Activated T-cell treated with anti-CD3 and anti-CD28 coated beads, Interleukin-2, amount 50 U/mL, for 4 hours (primary cell): ENCODE measurements at places on chromosomes 6 and 20. TPM values are rescaled to one million over a fixed set of nuclear protein-coding genes. Genes with fewer than 3 reads are reported as not detected.

- no peak for DNase-seq
Observed at GRCh38 chr20:32518593-32519380, 66.3 kb downstream of the NOL4L start.

HLA-DQB1 gene
- 12.5 TPM for total RNA-seq

FLRT3 gene
- total RNA-seq = not detected

GRCh38 chr20:49400904-49401303 lies 81.6 kb downstream of the KCNB1 start:
- DNase-seq = no peak

DNA sequence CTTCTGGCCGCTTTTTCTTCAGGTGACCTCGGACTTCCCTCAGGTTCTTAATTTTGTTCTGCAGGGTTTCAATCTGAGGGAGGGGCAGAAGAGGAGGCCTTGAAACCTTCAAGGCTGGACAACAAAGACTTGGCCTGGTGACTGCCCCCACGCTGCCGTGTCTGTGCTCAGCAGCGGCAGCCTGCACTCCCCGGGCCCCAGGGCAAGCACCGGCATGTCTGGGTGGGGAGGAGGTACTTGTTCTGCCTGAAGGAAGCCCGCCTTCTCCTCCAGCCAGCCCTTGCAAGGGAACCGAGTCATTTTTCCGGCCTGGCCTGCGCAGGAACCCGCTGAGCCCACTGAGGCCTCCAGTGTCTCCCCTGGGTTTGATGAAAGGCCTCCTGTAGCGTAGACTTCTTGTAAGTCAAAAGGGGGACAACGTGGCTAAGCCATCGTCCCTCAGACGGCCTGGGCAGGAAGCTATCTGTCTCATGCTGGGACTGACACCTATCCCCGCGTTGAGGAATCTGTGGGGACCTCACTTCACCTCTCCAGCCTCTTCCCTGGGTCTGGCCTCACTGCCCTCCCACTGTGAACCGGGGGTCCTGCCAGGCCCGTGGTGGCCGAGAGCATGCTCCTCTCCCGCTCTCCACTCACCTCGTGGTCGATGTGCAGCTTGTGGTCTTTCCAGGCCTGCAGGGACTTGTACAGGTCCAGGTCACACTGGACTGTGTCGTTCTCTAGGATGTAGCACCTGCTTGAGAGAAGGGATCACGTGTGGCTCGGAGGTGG lies 119.9 kb downstream of the SULF2 start:
- DNase-seq = no peak

NNAT gene
- 0.42 TPM for total RNA-seq

DNA sequence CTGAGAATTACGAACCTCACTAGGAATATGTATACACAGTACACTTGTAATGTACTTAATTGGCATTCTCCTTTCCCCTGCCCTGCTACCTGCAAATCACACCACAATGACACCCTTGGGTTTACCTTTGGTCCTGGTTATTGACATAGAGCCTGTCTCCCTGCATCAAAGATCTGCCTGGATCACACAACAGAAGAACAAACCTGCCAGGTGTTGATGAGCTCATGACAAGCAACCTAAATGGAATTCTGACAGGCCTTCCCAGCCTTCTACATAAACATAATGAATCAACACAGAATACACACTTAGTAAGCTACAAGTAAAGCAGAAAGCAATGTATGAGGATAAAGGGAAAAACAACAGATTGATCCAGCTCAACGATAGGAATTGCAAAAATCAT lies 95.6 kb downstream of the HDGFL1 start:
- DNase-seq = no peak

MEI4 gene
- total RNA-seq = not detected

SCGN gene
- not detected for total RNA-seq

DNA sequence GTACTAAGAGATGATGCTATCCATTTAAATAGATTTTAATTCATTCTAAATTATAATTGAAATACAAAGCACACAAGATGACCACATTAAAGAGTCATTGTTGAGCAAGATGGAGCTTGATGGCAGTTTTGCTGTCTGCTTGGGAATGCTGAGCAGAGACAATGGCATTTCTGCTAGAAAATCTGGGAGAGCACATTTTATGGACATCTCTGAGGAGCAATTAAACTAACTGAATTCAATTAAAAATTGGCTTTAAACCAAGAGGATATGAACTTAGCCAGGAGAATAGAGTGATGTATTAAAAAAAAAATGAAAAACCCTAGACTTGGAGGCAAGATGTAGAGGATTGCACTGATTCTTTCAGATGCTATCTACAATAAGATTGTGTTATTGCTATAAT lies 19.1 kb upstream of the ADGRB3 start:
- DNase-seq = no peak

DNA sequence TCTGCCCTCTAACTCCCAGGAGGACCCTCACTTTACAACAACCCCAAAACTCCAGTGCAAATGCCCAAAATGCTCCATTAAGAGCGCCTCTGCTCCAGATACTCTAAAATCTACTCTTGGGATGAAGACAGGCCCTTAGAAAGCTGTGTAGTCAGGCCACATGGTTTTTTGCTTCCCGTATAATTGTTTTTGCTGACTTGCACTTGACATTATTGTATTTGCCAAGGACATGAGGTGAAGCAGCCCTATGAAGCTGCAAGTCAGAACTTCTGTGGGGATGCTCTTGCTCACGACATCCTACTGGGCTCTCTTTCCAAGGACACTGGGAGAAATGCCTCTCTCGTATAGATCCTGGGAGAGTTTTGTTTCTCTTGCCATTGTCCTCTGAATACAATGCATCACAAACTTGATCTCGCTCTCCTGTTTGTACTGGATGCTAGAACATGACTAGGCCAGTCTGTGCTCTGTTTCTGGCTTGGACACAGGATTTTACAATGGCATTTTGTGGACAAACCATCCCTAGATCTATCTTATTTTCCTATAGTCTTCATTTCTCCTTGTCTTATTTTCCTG lies 177.2 kb upstream of the DTNBP1 start:
- DNase-seq = no peak

OPN5 gene
- not detected for total RNA-seq

DNA sequence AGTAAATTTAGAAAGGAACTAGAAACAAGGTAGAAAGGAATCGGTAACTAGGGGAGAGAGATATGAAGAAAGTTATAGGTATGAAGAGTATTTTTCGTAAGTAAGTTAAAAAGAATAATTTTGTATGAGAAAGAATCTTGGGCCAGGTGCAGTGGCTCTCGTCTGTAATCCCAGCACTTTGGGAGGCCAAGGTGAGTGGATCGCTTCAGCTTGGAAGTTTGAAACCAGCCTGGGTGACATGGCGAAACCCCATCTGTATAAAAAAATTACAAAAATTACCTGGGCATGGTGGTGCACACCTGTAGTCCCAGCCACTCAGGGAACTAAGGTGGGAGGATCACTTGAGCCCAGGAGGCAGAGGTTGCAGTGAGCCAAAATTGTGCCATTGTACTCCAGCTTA lies 42.0 kb downstream of the TCP11 start:
- no peak for DNase-seq

OR2B6 gene
- total RNA-seq = not detected

DNA sequence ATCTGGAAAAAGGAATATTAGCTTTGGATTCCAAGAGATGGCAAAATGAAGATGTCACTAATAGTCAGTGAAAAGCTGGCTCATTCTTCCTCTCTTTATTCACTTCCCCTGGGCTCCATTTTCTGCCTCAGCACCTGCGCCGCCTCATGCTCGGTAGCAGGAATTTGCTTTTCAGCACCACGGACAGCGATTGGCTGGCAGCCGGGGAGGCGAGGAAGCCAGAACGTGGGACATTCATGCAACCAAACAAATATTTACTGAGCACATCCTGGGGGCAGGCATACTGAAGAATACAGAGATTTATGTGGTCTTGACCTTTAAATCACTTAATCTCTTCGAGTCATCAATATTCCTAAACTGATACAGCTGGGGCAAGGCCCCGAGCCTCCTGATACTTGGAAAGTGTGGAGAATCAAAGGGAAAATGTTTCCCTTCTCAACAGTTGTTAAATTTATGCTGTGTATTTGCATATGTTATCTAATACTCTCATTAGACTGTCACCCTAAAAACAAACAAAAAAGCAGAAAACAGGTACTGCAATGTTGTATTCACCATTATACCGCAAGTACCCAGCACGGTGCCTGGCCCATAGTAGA lies 12.1 kb upstream of the PDYN start:
- DNase-seq = peak; percentile 39

DNA sequence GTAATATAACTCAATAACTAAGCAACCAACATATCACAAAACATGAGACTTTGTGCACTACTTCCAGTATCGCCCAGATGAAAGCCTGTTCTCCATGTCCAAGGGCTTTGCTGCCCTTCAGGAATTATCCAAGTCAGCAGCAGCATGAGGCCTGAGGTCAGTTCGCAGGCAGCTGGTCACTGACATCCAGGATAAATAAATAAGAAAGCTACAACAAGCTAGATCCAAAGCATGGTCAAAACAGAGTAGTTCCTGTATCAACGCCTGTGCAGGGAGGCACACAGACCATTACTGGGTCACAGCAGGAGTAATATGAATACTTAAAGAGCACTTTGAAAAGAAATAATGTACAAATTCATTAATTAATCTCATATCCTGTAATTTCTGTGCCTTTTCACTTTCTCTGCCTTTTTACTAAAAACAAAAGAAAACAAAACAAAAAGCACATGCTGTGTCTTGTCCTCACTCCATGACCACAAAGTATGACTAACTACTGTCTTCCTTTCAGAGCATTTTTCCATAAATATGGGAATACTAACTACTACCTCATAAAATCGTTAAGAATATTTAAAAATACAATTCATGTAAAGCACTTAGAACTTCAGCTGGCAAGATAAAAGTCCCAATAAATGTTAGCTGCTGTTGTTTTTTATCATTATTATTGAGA lies 374.9 kb upstream of the IRAK1BP1 start:
- no peak for DNase-seq

DNA sequence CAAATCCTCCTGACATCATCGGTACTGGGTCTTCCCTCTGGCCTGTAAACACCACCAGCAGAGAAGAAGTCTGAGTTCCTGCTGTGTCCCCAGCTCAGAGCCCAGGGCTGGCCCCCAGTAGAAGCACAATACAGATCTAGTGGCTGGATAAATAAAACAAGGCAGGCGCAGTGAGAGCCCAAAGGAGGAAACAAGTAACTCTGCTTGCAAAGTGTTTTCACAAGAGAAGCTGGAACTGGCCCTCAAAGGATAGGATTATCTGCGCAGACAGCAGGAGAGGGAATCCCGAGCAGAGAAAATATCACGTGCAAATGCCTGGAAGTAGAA lies 205.1 kb downstream of the ZDHHC14 start:
- no peak for DNase-seq

DNA sequence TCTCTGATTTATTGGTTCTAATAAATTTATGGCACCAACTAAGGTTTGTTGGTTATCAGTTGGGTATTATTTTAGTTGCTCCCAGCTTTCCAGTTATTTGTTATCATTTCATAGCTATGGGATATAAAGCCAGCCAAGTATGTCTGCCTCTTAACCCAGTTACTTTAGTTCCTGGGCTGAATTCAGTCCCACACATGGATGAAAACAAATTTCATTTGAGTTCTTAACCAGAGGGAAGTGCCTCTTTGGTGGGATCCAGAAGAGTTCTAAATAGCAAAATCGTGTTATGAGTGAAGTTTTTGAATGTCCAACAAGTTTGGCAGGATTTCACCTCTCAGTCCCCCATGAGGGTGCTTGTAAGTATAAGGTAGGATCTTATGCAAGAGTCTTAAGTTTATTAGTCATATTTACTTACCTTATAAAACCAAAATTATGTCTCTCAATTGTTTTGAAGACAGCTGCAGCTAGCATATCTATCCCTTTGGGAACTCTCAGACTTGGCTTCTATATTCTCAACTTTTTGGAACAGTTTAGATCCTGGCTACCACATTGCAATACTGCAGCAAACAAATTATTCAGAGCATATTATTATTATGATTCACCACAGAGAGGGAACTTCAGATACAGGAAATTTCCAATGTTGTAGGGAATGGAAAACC lies 683.6 kb downstream of the BCKDHB start:
- DNase-seq = no peak

DNA sequence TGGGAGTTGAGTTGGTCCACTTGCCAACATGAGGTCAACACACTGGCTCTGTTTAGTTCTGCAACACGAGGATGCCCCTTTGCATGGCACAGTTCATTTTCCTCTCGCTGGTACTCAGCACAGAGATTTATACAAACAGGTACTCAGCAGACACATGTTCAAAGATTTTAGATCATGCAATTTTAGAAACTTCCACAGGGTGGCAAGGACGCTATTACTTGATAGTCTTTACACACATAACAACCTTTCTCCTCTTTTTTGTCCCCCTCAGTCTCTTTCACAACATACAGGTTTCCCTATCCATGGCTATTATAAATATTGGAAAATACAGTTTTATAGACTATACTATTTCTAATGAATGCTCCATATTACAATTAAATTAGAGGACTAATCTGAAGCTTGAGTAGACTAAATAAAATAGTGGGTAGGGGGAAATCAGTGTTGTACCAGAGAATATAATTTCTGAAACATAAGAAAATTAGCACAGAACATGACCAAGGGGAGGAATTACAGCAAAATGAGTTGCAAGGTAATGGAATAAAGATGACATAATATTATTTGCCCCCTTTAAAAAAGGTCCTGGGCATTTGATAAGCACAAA lies 331.8 kb upstream of the BTBD3 start:
- DNase-seq = no peak

GRCh38 chr6:106225581-106225980 lies 100.0 kb downstream of the ATG5 start:
- DNase-seq = no peak

DNA sequence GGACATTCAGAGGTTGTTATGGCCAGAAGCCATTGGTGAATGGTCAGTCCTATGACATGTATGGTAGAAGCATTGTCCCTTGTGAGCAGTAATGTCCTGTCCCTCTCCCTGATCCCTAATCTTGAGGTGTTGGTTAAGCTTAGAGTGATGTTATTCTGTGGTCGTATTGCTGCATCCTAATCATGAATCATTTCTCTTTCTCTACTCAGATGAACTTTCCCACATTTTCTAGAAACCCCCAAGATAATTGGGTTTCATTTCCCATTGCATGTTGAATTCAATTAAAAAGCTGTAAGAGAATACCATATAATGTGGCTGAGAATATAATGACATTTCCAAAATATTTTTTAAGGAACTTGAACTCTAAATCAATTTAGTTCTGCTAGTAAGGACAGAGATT lies 175.1 kb downstream of the PLCB4 start:
- DNase-seq = no peak

ACSS1 gene
- total RNA-seq = 5.4 TPM

MCCD1 gene
- total RNA-seq = not detected

- no peak for DNase-seq
Observed at GRCh38 chr6:56400273-56400672, 152.9 kb upstream of the COL21A1 start.
